Stimulated activated CD8-positive, alpha-beta memory T cell treated with anti-CD3 and anti-CD28 coated beads, Interleukin-12 subunit alpha, Interleukin-12 subunit beta, amount 100 ng/mL, for 1 hour (primary cell): ENCODE measurements at places on chromosomes 13 and 19.

DNA sequence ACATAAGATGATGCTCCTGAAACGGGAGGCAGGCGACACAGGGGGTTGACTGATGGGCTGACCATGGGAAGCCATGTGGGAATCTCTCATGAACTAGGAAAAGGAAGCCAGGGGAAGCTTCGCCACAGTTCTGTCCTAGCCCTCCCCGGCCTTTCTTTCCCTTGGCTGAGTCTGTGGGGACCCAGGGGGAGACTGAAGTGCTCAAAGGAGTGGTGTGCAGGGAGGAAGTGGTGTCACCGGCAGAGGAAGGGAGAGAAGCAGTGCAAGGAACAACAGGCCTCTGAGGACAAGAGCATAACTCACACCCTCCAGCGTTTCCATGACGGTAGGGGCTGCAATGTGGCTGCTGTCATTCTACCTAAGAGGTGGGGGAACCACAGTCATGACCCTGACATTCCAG, 1.1 kb downstream of the KIR3DL3 start:
- DNase-seq: no peak

DNA sequence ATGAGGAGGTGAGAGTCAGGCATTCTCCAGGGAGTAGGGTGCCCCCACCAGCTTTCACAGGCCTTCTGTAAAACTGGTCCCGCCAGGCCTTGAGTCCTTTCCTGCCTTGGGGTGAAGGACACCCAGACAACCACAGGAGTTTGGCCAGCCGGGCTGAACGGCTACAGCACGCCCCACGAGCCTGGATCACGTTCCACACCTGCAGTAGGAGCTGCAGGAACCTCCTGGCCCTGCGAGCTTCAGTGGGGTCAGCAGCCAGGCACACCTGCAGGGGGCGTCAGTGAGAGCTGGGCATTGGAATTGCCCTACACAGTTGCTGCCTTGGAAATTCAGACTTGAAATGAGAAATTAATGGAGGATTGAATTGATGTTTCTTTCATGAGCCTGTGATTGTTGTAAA, 45.7 kb downstream of the COL4A2 start:
- DNase-seq: no peak

DNA sequence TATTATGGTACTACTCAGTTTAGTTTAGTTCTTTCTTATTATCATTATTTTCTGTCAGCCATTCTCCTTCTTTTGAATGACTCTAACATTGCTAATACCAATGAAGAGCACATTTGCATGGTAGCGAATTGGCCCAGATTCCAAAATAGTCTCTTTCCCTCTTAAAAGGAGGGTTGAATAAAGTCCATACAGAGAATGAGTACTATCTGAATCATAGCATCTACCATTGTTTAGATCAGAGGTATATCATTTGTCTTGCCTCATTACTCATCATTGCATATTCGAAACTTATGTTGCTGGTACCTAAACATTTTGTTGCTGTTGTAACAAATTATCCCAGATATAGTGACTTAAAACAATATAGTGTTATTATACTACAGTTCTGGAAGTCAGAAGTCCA, 1235.3 kb upstream of the ATXN8OS start:
- DNase-seq: no peak

DNA sequence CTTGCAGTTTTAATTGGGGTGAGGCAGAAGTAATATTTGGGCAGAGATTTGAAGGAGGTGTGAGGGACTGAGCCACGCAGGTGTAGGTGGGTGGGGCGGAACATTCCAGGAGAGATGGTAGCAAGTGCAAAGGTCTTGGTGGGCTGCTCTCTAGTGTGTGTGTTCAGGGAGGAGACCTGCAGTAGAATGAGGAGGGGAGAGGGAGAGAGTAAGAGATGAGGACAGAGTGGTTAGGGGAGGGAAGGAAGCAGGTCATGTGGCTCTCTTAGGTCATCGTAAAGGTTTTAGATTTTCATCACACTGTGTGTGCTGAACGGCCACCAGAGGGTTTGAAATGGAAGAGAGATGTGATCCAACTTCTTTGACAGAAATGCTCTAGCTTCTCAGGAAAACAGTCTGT, 33.5 kb downstream of the WASF3 start:
- no peak for DNase-seq

DNA sequence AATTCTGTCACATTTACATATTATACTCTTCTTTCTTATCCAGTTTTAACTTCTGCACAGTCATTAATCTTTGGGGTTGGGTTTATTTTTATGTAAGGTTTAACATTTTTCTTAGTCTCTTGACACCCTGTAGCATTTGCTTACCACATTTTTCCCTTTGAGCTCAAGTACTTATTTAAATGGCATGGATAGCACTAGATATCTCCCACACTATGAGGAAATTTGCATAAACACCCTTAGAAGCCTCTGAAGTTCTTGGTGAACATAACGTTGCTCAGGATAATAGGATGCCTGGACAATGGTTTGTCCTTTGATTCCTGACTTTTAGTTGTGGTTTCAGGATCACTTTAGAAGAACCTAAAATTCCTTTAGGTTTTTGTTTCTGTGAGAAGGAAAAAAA, 338.9 kb downstream of the PCDH17 start:
- DNase-seq: no peak

- no peak for DNase-seq
These were observed 3.1 kb downstream of the CARD8 start for GRCh38 chr19:48252609-48253008.

- DNase-seq: no peak
These were observed 20.3 kb downstream of the RFXAP start for GRCh38 chr13:36839281-36839680.

DNA sequence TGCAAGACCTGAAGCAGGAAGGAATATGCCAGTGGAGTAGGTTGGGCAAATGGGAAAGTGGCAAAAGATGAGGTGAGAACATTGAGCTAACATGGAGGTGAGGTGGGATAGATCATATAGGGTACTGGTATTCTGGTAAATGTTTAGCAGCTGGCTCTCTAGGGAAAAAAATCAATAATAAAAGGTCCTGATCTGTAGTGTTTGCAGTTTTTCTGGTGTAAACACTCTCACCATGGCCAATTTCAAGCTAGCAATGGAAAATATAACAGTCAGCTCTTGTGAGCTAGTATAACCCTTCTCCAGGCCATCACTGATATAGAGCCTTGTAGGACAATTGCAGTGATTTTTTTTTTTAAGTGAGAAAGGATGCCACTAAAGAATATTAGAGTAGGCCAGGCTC, 31.3 kb downstream of the RFC3 start:
- no peak for DNase-seq

DNA sequence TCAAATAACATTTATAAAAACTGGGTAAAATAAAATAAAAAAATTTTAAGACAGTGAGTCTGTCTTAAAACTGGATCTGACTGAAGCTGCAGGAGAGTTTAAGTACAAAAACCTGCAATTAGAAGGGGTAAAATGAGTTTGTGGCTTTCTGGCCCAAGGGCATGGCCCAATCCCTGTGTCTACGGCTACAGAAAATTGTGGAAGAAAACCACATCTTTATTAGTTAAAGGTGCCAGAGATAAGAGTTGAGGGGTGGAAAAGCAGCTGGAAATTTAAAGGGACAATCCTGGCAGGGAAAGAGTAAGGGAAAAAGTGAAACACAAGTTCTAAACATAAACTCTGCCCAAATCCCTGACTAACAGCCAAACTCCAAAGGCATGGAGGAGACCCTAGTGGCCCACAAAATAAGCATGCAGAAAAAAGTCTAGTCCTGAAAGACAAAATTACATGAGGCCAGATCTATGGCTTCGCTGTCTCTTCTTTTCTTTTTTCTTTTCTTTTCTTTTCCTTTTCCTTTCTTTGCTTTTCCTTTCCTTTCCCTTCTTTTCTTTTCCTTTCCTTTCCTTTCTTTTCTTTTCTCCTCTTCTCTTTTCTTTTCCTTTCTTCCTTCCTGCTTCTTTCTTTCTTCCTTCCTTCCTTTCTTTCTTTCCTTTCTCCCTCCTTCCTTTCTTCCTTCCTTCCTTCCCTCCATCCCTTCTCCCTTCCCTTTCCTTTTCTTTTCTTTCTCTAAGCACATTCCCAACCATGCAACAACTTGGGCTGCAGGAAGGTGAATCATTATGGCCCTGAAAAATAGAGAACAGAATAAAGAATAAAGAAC, 23.5 kb upstream of the DLEU7 start:
- DNase-seq: no peak

GRCh38 chr13:71879129-71879535, 12.1 kb upstream of the DACH1 start:
- no peak for DNase-seq

DNA sequence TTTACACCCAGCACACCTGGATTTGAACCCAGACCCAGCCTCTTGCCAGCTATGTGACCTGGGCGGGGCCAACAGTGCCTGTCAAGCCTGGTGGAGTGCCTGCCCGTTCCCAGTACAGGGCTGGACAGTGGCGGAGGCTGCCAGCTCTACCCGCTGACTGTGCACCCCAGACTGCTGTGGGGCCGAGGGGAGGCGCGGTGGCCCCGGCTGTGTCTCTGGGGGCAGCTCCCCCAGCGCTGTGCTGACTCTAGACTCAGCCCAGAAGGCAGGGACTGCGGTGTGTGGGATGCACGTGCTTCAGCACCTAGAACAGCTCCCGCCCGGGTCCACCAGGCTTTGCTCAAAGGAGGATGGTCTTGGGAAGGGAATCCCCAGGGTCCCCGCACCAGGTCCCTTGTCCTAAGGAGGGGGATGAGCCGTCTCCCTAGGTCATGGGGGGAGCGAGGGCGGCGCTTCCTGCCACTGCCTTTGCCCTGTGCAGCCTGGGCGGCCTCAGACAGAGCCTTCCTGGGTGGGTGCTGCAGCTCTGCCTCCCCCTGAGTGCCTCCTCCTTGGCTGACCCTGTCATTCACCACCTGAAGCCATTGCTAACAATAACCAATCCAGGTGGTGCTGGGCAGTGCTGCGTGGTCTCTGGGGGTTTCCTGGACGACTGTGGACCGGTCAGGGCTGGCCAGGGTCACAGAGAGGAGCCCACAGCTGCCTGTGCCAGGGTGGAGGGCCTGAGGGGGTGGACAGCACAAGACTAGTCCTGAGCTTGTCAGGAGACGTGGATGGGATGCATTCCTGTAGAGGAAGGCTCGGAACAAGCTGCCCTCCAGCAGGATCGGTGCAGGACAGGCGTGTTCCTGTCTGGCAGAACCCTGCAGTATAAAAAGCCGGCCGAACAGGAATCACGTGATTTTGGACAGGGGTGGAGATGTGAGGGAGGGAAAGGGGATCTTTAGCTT, 18.6 kb downstream of the TMEM255B start:
- DNase-seq: no peak

GRCh38 chr19:17863520-17864182, 3.9 kb downstream of the RPL18A start:
- no peak for DNase-seq

DNA sequence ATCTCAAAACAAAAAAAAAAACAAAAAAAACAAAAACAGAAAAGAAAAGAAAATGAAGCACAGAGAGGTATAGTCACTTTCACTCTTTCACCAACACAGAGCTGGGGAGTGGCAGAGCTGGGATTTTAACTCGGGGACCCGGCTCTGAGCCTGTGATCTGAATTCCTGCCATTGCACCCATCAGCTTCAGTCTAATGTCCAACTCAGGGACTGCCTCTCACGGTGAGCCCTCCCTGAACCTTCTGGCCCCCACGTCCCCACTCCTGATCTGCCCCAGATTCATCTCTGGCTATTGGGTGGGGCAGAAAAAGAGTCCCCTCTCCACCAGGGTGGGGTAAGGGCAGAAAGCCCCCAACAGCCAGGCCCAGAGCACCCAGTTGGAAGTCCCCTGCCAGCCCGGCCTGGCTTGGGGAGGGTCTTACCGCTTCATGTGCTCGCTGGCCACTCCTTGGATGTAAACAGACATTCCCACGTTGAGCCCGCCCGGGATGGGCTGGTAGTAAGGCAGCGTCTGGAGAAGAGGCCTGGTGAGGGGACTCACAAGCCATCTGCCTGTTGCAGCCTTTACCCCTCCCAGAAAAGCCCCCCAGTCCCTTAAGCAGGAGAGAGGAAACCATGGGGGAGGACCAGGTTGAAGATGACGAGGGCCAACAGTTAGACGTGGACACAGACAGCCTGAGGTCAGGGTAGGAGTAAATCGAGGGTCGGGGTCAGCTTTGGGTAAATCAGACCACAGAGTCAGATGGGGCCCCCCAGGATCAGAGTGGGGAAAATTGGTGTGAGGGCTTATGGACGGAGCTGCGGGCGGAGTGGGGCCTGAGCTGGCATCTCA, 520 bp downstream of the LGALS4 start:
- DNase-seq: no peak

DNA sequence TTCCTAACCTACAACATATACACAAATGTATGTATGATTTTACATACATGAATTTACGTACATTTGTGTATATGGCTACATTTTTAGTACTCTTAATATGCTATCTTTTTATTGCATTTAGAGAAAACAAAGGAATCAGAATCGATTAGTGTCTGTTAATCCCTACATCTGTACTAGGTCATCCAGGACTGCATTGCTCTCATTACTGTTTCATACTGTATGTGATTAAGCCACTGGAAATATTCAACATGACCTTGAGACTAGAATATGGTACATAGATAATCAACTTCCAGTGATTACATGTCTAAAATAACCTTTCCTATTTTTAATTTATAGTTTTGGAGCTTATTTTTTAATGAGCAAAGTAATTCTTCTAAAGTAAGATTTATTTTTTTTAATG, 5.3 kb upstream of the MAB21L1 start:
- no peak for DNase-seq

GRCh38 chr19:5330307-5330720, 10.3 kb downstream of the PTPRS start:
- no peak for DNase-seq

DNA sequence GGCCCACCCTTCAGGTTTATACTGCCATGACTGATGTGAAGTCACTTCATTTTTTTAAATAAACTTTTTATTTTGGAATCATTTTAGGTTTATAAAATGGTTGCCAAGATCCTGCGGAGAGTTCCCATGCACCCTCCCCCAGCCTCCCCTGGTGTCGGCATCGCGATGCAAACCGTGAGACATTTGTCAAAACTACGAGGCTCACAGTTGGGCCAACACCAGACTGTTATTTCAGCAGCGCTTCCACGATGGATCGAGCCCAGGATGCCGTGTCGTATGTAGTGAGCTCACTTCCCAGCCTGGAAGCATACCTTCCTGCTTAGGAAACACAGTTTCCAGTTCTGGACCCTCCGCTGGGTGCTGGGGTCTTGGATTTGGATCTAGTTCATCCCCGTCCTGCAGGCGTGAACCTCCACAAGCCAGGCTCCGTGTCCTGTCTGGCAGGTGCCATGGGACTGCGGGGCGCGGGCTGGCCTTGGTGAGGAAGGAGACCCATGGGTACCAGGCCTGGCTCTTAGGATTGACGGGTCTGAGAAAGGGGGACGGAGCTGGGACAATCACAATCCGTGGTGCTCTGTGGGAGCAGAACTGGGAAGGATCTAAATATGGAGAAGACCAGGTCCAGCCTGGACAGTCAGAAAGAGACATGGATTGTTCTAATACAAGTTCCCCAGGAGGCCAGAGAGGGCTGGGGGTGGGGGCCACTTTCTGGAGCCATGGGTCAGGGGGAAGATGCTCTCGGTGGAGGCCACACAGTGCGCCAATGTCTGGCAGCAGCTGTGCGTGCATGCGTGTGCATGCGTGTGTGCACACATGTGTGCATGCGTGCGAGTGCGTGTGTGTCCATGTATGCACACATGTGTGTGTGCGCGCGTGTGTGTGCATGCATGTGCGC, 2.4 kb upstream of the SBK2 start:
- no peak for DNase-seq
